ENCODE measurements at places on chromosomes 5 and 9.

DNA sequence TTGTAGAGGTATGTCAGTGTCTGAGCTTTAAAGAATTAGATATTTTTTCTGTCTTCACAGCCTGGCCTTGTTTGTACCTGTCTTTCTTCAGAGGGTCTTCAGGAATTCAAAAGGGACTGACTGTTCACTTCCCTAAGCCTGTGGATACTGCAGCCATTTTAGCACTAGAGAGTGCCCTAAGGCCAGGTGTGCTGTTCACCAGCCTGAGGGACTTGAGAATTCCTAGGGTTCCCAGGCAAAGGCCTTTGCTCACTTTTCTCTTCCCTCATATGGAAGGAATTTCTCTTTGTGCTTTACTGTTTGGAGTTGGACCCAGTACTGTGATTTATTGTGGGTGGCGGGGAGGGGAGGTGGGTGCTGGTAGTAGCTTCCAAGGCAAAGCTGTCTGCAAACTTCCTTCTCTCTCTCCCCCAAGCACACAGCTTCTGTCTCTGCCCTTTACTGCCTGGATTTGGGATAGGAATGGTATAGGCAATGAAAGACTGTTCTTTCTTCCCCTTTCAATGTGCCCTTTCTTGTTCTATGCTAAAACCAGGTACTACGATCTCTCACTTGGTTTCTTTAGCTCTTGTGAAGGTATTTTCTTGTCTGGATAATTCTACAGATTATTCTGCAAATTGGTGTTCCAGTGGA lies 9.7 kb upstream of the LRRC70 start:
- DNase-seq, result no peak

GRCh38 chr5:126486332-126486731 lies 63.1 kb downstream of the GRAMD2B start:
- DNase-seq, result no peak

GRCh38 chr5:175467983-175468690 lies 10.2 kb upstream of the SFXN1 start:
- DNase-seq, result no peak

GRCh38 chr5:39712316-39713249 lies 287.8 kb upstream of the DAB2 start:
- no peak for DNase-seq

- peak; percentile 30 for DNase-seq
These were observed 48.7 kb upstream of the PSD2 start for GRCh38 chr5:139746691-139747582.

DNA sequence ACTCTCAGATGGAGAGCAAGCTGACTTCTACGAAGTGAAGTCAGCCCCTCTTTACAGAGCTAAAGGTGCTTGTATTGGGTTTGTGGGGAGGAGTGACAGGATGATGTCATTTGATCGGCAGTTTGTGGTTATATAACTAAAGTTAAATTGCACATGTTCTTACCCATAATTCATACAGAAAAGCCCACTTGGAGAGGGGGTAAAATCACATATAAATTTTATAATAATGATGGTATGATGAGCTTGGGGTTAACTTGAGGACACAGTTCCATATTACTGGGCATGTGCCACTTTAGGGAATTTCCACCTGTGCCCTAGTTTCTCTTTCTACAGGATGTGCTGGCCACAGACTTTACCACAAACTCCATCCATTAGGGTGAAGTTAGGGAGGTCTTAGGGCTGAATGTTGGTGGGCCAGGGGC lies 1178.6 kb upstream of the CDH9 start:
- DNase-seq, result no peak

DNA sequence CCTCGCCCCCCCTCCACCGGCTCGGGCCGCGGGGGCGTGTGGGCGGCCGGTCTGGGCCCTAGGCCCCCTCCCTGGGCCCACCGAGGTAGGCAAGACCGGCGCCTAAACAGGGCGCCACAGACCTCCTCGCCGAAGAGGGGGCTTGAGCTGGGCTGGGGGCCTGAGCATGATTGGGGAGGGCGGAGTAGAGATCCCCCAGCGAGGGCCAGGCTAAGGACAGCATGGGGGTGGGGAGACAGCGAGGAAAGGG lies 108.9 kb downstream of the PSD2 start:
- no peak for DNase-seq

DNA sequence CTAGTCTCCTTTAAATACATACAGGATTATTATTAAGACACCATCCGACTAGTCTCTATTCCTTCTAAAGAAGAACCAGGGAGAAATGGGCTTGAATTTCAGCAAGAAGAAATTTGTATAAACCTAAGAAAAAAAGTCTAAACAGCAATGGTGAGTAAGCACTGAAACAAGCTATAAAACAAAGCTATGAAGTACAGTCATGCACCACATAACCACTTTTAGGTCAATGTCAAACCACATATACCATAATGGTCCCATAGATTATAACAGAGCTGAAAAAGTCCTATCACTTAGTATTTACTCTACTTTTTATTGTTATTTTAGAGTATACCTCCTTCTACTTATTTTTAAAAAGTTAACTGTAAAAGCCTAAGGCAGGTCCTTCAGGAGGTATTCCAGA lies 102.0 kb upstream of the NFIB start:
- DNase-seq, result no peak

All from activated CD4-positive, alpha-beta T cell treated with anti-CD3 and anti-CD28 coated beads, Interleukin-2, amount 50 U/mL, for 24 hours (primary cell).